ENCODE measurements at places on chromosomes 16 and 17. TPM values are rescaled to one million over a fixed set of nuclear protein-coding genes. Genes with fewer than 3 reads are reported as not detected.

MYH13 gene
- not detected for total RNA-seq

IGSF6 gene
- total RNA-seq, result not detected

PPL gene
- 51.5 TPM for total RNA-seq

SMURF2 gene
- 107 TPM for total RNA-seq

PRSS21 gene
- 2.0 TPM for total RNA-seq

SMIM22 gene
- total RNA-seq, result not detected

CSH2 gene
- not detected for total RNA-seq

OR1F1 gene
- not detected for total RNA-seq

SLC4A1 gene
- not detected for total RNA-seq

TBC1D3E gene
- not detected for total RNA-seq

ACSM2A gene
- total RNA-seq, result not detected

ABCA10 gene
- total RNA-seq, result 4.7 TPM

NKIRAS2 gene
- 30.4 TPM for total RNA-seq

OTOA gene
- total RNA-seq, result 0.17 TPM

All from smooth muscle cell of trachea (primary cell).